Heart right ventricle (tissue), 16 donors: ENCODE measurements at places on chromosomes 3 and 15. TPM values are rescaled to one million over a fixed set of nuclear protein-coding genes. Genes with fewer than 3 reads are reported as not detected.

DNA sequence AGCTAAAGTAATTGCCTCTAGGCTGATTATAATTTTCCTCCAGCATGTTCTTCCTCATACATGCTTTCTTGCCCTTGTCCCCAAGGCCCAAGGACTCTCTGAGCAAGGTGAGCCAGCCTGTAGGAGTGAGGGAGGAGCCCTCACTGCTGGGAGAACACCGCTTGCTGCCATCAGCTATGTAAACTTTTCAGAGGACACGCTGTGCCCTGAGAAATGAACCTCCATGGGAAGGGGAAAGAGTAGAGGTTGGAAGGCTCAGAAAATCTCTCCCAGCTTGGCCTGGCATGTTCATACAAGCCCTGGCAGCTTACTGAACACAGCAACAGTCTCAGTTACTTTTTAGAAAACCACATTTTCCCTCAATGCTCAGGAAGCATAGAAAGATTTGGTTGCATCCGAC lies 103.0 kb upstream of the SLC24A5 start:
- H3K4me1 ChIP-seq, result no peaks in the 10 kb centered on the region
- H3K27ac ChIP-seq, result no peak overlapping the region
- H3K27me3 ChIP-seq, result no peaks in the 10 kb centered on the region

Gene RTP3
- polyA plus RNA-seq, result not detected

DNA sequence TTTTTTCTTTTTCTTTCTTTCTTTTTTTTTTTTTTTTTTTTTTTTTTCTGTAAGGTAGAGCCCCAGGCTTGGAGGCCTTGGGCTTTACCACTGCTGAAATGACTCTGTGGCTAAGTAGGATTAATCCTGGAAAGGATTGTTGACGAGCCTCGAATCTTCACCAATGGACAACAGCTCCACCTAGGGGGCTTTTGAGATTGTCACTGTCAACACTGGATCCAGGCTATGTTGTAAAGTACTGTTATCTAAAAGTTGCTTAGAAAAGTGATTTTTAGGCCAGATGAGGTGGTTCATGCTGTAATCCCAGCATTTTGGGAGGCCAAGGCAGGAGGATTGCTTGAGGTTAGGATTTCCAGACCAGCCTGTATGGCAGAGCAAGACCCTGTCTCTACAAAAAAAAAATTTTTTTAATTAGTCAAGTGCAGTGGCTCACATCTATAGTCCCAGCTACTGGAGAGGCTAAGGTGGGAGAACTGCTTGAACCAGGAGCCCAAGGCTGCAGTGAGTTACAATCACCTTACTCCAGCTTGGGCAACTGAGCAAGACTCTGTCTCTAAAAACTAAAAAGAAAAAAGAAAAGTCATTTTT lies 41.6 kb downstream of the KLHL18 start:
- H3K4me3 ChIP-seq, result no peak overlapping the region
- H3K27ac ChIP-seq, result no peak overlapping the region
- no peaks in the 10 kb centered on the region for H3K27me3 ChIP-seq
- H3K36me3 ChIP-seq, result peaks cover 96% of the 10 kb centered on the region
- DNase-seq, result no peak

DNA sequence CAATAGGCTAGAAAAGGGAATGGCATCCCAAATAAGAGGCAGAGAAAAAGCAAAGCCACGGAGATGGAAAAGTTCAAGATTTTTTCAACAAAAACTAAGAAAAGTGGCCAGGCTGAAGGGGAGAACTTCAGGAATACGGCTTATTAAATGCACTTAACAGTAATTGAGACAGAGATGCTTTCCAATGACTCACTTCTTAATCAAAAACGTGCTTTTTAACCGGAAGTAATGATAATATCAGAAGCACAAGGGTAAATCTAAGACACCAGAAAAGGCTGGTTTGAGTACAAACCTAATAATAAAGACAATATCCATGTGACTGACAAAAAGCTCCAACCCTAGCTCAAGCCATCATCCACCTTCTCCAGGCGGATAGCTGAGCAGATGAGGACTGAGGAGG lies 24.8 kb upstream of the ACTC1 start:
- no peaks in the 10 kb centered on the region for H3K4me1 ChIP-seq
- no peak overlapping the region for H3K27ac ChIP-seq
- H3K36me3 ChIP-seq, result no peaks in the 10 kb centered on the region

Gene GATA2
- 29.8 TPM for polyA plus RNA-seq
